ENCODE measurements at places on chromosomes 16 and 17.

- DNase-seq: no peak
Observed at GRCh38 chr16:2775131-2775716, 1.9 kb downstream of the ELOB start.

DNA sequence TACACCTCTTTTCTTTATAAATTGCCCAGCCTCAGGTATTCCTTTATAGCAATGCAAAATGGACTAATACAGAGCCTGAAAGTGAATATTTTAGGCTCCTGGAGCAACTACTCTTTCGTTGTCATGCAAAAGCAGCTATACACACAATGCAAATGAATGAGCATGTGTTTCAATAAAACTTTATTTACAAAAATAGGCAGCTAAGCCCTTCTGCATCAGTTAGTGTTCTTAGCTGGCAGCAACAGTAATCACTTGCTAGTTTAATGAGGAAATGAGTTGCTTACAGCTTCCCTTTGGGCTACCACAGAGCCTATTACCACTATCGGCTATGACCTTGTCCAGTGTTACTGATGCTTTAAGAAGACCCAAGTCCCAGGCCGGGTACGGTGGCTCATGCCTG, 402.9 kb downstream of the XYLT1 start:
- DNase-seq: no peak

GRCh38 chr17:68033636-68034451, 1.7 kb upstream of the KPNA2 start:
- DNase-seq: peak; percentile 40

- DNase-seq: no peak
Observed at GRCh38 chr16:67533024-67533560, 4.5 kb downstream of the RIPOR1 start.

DNA sequence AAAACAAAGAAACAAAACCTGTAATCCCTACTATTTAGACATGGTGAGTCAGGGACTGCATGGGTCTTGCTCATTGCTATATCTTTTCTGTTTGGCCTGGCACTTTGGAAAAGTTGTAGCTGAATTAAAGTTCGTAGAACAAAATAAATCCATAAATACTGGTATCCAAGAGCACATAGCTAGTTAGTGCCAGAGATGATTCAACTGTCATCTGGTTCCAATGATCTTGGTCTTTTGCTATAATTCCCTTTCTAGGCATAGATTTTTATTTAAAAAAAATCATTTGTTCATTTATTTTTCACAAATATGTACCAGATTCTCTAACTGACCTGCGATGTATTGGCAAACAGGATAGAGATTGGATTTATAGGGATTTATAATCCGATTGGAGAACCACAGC, 1436.1 kb upstream of the GOT2 start:
- DNase-seq: no peak

- DNase-seq: no peak
Observed at GRCh38 chr17:1170739-1171138, 9.0 kb downstream of the ABR start.

GRCh38 chr17:50180111-50180510, 14.3 kb downstream of the SGCA start:
- DNase-seq: no peak

DNA sequence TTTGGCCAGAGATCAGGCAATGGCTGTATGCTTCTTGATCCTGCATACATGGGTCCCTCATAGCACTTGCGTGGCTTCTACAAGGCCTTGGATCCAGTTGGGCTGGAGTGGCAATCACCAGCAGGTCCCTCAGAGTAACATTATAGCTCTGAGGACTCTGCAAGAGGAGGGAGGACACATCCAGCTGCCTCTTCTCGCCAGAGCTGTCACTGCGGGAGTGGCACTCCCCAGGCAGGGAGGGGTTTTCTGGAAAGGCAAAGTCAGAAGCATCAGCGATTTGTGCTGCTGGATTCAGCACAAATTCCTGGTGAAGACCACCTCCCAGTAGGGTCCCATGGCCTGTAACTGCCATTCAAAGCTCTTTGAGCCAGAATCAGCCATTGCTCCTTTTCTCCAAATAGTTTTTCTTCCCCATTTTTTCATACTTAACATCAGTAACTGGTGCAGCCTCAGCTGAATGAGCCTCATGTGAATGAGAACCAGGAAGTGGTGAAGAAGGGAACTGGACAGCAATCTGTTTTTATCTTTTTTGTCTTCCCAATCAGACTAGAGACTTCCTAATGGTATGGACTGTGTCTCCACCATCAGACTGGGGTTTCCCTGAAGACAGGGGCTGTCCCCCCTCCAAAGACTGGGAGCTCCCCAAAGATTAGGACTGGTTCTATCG, 40.6 kb upstream of the HOXB13 start:
- no peak for DNase-seq

GRCh38 chr16:50996830-50997186, 154.3 kb downstream of the SALL1 start:
- DNase-seq: no peak

- no peak for DNase-seq
Observed at GRCh38 chr16:29808219-29808900, 2.0 kb downstream of the MAZ start.

DNA sequence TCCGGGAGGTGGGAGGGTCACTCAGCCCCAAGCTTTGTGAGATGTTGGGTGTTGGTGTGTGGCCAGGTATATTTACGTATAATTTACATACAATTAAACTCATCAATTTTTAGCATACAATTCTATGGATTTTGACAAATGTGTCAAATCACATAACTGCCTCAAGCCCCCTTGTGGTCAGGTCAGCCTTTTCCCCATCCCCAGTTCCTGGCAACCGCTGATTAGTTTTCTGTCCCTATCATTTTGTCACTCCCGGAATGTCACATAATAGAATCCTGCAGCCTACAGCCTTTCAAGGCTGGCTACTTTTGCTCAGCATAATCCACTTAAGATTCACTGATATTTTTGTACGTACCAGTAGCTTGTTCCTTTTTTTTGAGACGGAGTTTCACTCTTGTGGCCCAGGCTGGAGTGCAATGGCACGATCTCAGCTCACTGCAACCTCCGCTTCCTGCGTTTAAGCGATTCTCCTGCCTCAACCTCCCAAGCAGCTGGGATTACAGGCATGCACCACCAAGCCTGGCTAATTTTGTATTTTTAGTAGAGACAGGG, 19.3 kb upstream of the RAI1 start:
- no peak for DNase-seq

- DNase-seq: no peak
Observed at GRCh38 chr17:79821331-79822095, 17.7 kb downstream of the CBX4 start.

GRCh38 chr16:82138478-82139285, 31.3 kb downstream of the MPHOSPH6 start:
- no peak for DNase-seq

- DNase-seq: no peak
Observed at GRCh38 chr17:82826956-82827355, 12.9 kb downstream of the ZNF750 start.

- DNase-seq: no peak
Observed at GRCh38 chr16:77556201-77556873, 121.5 kb upstream of the ADAMTS18 start.

- DNase-seq: peak; percentile 55
Observed at GRCh38 chr17:75181608-75182318, 996 bp downstream of the SUMO2 start.

DNA sequence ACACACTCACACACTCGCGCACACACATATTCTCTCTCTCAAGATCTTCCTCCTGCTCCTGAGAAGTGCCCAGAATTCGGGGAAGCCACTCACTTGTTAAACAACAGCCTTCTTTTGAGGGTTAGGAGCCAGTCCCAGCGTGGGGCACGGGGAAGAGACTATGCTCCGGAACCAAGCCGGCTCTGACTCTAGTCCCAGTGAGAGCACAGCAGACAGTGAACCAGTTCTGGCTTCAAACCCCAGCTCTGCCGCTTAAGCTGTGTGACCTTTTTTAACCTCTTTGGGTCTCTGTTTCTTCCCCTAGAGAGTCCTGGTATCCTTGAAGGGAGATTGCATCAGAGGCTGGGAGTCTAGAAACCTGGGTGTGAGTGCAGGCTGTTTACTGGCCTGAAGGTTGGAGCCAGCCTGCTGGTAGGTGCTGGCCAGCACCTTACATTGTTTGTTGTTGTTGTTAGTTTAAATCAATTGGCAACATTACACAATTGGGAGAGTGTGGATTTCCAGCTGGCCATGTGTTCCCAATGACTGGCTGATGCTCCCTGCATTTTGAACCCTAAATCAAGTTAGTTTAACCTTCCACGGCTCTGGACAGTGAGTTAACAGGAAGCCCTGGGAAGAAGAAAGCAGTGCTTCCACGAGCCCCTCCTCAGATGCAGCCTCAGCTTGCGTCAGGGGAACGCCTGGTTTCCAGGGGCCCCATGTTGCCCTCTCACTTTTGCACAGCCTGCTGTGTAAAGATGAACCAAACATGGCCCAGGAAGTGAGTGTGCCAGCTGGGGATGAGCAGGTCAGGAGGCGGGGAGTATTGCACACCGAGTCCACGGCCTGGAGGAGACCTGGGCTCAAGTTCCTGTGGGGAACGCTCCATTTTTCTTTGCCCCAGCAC, 71.5 kb downstream of the GAS7 start:
- DNase-seq: no peak
